ENCODE measurements at places on chromosomes 7 and 10.

- DNase-seq, result peak; percentile 26
These were observed 886.4 kb upstream of the LRRN3 start for GRCh38 chr7:110204527-110204926.

DNA sequence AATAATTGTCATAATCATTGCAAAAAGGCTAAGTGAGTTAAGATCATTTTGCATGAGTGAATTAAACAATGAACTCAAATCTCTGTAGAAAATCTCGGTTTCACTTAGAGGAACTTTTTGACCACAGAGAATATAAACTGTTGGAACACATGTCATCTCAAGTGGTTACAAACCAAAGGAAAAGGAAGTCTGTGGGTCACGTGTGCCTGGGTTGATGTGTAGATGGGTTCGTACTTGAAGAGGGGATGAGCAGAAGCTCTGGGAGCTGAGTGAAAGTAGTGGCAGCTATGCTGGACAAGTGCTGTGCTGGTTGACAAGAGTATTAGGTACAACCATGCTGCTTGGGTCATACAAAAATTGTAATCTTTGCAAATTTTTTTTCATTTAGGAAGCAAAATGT is 35.0 kb downstream of the GLRX3 start:
- no peak for DNase-seq

GRCh38 chr10:7458556-7458955 is 47.7 kb upstream of the SFMBT2 start:
- DNase-seq, result no peak

DNA sequence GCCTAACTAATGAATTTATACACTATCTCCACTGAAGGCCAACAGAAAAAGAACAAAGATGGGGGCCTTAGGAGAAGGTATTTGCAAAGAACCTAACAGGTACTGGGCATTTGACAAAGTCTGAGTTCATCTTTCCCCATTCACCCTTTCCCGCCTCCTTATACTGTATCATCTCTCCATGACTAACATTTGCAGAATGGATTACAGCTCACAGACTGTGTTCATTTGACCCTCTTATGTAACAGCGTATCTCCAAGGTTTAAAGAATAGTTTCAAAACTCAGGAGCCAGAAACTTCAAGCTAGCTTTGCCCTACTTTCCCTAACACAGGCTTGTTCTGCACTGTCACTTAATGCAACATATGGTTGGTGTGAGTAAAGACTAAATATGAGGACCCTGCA is 238.7 kb upstream of the CELF2 start:
- peak; percentile 24 for DNase-seq

GRCh38 chr10:98587156-98587837 is 140.6 kb upstream of the HPS1 start:
- peak; percentile 33 for DNase-seq

- DNase-seq, result no peak
These were observed 20.5 kb downstream of the TLL2 start for GRCh38 chr10:96493254-96493653.

DNA sequence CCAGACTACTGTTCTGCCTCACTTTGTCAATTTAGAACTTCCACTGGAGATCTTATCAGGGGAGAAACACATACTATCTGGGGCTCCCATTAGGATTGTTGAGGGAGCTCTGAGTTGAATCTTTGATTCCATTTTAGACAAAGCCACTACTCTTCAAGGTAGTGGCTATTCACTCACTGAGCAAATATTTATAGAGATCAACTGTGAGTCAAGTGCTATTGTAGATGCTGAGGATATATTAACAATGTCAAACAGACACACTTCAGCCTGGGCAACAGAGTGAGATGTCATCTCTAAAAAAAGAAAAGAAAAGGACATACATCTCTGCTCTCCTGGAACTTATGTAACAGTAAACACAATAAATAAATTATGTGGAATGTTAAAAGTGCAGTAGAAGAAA is 315.3 kb downstream of the PTEN start:
- DNase-seq, result no peak

- peak; percentile 96 for DNase-seq
These were observed at the start of gene RPP38 for GRCh38 chr10:15097011-15097812. Gene RPP38 (plus strand): TSS chr10:15097355. CDS start chr10:15103315, 5,960 bp downstream.

- DNase-seq, result no peak
These were observed 109.0 kb upstream of the KLF6 start for GRCh38 chr10:3893901-3894563.

GRCh38 chr10:92699518-92700381 is 10.0 kb downstream of the HHEX start:
- peak; percentile 77 for DNase-seq

GRCh38 chr7:85750454-85750949 is 563.6 kb upstream of the SEMA3D start:
- DNase-seq, result peak; percentile 52

DNA sequence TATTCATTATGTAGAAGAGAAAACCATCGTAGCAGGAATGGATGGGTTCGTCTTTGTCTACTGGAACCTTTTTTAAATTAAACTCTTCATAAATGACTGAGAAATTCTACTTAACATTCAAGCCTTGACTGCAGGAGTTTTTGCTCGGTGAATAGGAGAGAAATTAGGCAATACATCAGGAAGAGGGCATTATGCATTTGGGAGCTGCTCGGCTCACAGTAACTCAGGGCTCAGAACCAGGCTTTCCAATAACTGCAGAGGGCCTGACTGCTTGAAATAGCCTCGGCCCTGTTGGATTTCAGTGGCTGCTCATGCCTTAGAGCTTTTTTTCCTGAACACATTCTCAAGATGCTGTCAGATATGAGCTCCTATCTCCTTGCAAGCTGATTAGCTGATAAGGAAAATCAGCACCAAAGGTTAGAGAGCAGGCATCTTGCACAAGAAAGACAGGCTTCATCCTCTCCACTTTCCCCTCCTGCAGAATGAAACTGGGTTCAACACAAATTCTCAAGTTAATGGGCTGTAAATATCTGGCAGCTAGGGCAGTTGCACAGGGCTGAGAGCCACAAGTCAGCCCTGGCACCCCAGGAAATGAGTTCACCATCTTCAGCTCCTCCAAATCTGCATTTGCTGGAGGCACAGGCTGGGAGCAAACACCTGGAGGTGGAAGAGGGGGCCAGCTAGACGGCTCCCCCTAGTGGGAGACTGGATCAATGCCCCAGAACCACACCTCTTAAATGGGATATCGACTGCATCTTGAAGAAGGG is 24.3 kb downstream of the TECTB start:
- peak; percentile 63 for DNase-seq

DNA sequence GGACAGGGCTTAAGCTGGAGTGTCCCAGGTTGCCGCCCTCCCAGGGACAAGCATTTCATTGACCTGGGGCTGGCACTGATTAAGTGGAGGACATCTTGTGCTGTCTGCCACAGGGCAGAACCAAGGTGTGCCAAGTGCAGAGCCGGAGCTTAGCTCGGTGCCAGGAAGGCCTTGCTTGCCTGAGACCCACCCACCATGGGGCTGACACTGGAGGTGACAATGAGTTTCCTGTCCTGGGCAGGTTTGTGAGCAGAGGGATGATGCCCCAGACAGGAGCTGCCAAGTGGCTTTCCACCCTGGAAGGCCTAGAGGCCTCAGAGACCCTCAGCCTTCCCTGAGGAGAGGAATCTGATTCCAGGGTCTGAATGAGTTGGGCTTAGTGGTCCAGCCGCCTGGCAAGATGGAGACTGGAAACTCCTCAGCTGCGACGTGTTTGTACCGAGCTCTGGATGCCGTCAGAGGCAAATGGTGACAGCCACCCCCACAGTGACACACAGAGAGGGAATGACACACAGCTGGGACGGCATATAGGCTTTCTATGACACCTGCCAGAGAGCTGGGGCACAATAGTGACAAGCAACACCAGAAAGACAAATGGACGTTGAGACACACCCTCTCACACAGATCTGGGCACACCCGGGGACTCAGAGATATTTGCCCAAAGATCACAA is 2.6 kb downstream of the ADCYAP1R1 start:
- no peak for DNase-seq

GRCh38 chr7:157767506-157768197 is 430.8 kb downstream of the DNAJB6 start:
- no peak for DNase-seq

Measured in EH (cell line).